Right ventricle myocardium inferior (tissue), 1 donor: ENCODE measurements at places on chromosomes 3 and 15.

DNA sequence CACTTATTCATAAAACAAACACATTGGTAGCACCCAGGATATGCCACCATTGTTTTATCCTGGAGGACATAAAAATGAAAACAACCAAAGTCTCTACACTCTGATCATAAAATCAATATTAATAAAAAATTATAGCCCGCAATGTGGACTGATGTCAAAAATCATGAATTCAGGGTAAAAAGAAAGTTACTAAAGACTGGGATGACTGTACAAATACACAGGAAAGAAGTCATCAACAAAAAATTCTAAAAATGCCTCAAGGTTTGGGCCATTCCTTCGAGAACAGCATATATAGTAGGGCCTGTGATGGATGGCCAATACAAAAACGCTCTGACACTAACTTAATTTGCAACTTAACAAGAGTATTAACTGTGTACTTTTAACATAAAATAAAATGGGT is 76.8 kb downstream of the THBS1 start:
- DNase-seq: no peak

- no peak for DNase-seq
Measured at GRCh38 chr15:63906266-63906584, 72.5 kb upstream of the HERC1 start.

GRCh38 chr3:33044676-33045075 is 52.3 kb downstream of the GLB1 start:
- DNase-seq: no peak

DNA sequence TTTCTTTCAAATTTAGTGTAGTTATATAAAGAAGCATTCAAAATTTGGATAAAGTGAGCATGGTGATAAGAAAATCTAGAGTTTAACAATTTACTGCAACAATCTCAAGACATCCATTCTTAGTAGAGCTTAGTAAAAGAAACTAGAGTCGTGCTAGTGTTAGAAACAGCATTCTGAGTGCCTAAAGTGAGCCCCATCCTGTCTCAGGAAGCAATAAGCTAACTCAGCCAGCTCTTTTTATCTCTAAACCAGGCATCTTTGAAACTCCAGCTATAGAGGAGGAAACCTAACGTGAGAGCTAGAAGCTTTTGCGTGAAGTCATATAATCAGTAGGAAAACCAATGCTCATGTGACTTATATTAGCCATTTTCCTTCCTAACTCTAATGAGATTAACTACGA is 1187.1 kb upstream of the EPHA6 start:
- DNase-seq: no peak

DNA sequence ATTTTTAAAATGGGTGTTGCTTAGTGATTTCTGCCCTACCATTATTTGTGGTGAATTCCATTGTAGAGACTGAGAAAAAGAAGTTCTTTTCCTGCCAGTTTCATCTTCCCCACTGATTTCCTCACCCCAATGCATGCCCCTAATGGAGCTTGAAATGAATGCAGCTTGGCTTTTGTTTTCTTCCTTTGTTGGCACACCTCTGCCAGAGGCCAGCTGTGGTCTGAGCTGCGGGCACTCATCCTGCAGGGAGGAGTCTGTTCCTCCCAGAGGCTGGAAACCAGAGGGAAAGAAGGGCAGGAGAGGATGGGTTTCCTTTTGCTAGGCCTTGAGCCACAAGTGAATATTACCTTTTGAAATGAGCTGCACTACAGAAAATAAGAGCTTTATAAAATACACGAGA is 9.3 kb upstream of the ST8SIA2 start:
- no peak for DNase-seq

DNA sequence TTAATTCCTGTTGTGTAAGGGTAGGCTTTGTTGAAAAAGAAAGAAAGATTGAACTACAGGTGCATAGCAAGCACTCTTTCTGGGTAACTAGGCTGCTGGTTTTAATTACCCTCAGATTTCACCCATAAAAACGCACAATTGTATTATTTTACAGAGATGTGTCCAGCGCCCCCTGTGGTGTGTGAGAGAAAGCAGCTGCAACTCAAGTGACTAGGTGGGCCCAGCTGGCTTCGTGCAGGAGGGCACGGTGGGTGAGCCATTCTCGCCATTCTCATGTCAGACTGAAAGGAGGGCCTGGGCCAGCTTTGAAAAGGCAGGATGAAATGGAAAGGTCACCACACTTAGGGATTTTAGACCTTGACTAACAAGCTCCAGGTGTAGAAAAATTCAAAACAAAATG is 122.6 kb downstream of the LRIG1 start:
- DNase-seq: no peak

GRCh38 chr3:145936971-145937370 is 224.0 kb downstream of the PLOD2 start:
- DNase-seq: no peak

- no peak for DNase-seq
Measured at GRCh38 chr3:114706591-114707232, 412.9 kb downstream of the TIGIT start.

DNA sequence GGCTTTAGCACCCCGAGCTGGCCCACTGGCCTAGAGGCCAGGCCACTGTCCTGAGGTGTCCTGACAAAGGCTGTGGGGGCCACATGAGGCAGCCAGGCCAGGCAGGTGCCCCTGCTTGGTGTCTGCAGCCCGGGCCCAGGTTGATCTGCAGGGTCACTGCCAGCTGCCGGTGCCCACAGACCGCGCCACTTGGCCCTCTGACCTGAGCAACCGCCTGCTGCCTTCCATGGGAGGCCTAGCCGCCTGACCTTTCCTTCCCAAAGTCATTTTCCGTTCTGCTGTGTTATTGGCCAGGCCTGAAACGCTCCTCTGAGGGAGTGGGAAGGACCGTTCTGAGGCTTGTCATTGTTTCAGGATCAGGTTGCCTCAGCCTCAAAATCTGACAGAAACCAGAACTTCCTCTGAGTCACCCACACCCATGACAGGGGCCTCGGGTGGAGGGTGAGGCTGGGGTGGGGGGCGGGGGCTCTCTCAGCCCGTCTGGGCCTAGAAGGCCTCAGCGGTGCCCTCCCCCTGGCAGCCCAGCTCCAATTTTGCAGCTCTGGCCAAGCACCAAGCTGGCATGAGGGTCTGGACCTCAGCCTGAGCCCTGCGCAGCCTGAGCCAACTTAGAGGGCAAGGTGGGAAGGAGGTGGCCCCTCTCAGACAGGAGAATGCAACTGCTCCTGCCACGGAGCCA is 140.7 kb upstream of the MEF2A start:
- peak; percentile 74 for DNase-seq

- DNase-seq: no peak
Measured at GRCh38 chr3:183354325-183354831, 74.0 kb downstream of the MCF2L2 start.
